NCI-H187 treated with DMSO at 0.1 percent for 48 hours (cell line): ENCODE measurements at places on chromosomes 2 and 18.

- no peak for DNase-seq
Measured at GRCh38 chr2:106012591-106013347, 181.3 kb downstream of the UXS1 start.

DNA sequence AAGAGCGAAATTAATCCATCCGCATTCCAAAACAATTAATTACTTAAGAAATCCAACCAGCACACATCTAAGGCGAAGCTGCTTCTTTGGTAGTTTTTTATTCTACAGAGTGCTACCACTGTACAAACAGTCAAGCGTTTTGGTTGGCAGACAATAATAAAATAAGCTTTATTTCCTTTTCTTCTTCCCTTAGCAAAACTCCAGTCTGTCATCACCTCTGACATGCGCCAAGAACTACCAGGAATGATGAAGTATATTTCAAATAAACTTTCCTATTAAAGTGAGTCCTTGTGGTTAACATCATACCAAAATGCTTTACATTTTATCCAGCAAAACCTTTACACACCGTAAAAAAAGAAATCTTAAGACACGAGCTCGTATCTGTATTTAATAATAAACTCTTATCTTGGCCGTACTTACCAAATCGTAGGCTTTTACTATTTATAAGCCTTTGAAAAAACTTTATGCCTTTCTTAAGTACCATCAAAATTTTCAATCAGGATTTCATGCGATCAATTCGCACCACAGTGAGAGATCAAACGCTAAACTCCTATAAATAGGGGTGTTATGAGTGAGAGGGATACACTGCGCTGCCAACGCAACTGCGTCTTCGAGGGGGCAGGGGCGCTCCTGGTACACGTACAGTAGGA is 1.3 kb downstream of the ATL2 start:
- no peak for DNase-seq

- no peak for DNase-seq
Measured at GRCh38 chr2:161870401-161870930, 203.5 kb downstream of the DPP4 start.

- DNase-seq: no peak
Measured at GRCh38 chr2:71006955-71007799, 12.5 kb upstream of the TEX261 start.

- DNase-seq: no peak
Measured at GRCh38 chr2:197391220-197391717, 43.6 kb downstream of the SF3B1 start.

- no peak for DNase-seq
Measured at GRCh38 chr2:79887747-79888374, 375.0 kb downstream of the CTNNA2 start.

GRCh38 chr2:205901491-205901890 is 184.5 kb downstream of the INO80D start:
- no peak for DNase-seq

DNA sequence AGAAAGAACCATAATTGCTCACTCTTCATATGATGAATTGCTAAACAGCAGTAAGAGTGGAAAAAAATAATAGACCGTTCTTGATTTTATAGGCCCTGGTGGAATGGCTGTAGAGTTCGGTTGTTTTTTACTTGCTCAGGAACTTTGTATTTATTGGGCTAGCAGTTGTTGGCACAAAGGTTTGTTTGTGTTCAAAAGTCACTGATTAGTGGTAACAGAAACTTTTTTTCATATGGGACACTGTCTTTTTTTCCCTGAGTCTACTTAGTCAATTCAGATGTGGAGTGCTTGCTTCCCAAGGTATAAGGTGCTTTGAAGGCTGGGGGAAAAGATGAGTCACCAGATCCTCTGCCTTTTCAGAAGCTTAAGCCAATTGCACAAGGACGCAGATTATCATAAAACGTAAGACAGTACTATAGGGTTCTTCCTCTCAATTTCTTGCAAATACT is 25.8 kb downstream of the PHLPP1 start:
- no peak for DNase-seq

- DNase-seq: no peak
Measured at GRCh38 chr18:46719388-46719787, 37.5 kb downstream of the ST8SIA5 start.

DNA sequence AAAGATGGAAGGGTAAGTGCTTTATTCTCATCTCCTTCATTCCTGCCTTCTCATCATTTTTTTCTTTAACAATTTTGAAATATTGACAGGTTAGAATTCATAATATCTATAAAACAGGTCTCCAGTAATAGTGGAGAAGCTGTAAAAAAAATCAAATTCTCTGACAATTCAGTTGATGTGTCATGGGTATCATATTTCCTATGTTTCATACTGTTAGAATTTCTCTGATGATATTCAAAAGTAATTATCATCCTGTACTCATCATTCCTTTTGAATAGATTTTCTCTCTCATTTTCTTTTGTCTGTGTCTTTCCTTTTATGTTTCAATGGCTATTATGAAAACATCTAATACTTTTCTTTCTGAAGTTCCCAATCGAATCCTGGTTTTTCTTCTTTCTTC is 97.7 kb downstream of the CPS1 start:
- DNase-seq: no peak

DNA sequence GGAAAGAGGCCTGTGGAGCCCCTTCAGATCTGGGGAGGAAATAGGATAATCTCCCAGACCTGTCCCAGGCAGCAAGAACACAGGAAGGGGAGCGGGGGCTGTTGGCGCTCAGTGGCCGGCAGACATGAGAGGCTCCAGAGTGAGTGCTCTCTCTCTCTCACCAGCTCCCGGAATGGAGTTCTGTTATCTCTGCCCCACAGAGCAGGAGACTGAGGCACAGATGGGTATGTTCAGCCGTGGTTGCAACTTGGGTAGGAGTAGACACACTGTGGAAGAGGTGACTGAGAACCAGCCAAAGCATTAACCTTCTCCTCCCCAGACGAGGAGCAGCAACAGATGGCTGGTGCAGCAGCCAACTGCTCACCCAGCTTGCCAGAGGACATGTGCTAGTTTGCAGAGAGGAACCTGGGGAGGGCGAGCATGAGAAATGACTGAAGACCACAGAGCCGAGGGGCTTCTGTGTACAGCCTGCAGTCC is 82.0 kb downstream of the NRP2 start:
- no peak for DNase-seq

DNA sequence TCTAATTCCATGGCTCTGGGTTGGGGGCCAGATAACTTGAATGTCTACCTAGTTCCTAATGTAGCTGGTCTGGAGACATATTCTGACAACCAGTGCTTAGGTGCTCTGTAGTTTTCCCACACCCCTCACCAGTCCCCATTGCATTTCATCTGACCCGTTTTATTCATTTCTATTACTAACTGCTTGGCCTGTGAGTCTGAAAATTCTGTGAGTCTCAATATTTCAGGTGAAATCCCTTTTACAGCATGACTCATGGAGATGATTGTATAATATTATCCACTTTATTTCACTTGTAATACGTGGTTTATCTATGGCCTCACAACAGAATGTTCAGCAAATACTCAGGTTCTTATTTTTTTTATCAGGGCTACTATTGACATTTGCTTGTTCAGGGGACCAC is 103.7 kb upstream of the UGP2 start:
- DNase-seq: no peak

GRCh38 chr2:205217004-205217403 is 465.3 kb upstream of the NRP2 start:
- DNase-seq: no peak

DNA sequence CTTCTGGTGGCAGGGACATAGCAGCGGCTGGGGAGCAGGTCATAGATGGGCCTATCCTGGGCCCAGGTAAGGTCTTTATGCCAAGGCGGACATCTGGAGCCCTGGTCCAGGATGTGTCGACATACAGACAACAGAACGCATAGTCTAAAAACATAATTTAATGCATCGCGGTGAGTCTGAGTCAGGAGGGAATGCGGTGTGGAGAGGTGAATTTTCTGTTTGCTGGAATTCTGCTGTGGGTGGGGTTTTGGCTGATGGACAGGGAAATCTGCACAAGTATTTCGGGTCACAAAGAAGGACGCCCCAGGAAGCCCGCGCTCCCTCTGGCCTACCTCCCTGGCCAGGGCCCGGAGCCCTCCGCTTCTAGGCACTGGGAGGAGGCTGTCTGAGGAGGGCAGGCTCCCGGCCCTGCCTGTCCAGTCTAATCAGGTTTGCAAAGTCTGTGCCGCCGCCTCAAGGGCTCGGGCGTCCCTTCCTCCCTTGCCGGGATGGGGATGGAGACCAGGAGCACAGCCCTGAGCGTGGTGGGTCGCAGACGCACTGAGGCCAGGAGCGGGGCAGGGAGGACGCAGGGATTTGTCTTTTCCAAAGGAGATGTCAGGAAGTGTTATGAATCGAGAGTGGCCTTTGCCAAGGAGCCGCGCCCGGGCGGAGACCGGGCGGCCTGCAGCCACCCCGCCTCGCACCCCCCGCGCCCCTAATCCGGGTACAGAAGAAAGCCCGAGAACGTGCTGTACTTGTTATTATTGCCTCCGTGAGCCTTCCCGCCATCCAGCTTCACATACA is 2.3 kb downstream of the C1QL2 start:
- DNase-seq: no peak

DNA sequence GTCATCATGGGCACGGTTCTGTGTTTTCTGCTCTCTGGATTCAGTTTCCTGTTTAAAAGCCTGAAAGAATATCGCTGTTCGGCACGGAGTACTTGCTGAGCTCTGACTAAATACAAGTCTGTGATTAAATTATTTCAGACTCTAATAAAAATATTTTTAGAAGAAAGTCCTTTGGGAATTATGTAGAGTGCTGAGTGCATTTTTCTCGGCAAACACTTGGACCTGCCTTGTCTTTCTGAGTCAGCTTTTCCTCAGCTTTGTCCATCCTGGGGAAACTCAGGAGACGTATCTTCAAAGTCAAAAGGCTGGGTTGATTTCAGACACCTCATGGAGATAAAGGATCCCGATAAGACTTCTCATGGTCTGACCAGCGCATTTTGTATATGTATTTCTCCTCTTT is 45.9 kb downstream of the IL1R2 start:
- DNase-seq: no peak

- no peak for DNase-seq
Measured at GRCh38 chr2:157587576-157587975, 41.1 kb downstream of the ACVR1C start.

DNA sequence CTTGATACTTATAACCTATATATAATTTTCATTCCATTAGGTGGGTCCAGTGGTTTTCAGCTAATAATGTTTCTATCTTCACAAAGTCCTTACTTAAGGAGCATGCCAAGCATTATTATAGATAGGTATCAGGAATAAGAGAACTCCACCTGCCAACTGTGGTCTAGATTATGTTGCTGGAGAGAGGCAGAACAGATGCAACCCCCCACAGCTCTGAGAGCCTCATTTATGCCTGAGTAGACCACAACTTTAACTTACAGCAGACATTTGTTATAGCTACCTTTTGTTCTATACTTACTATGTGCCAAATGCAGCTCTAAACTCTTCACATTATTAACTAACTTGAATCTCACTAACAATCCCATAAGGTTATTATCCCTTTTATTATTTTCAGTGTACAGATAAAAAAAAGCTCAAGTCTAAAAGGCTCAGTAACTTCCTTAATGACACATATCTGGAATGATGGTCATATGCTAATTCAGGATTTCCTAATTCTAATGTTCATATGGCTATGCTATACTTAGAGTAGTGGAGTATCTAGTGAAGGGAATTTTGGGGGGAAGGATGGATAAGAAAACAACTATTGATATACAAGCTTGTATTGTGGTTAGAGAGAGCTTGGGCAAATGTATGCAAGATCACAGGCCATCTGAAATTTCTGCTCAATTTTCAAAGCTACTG is 119.1 kb upstream of the RND3 start:
- DNase-seq: no peak

GRCh38 chr2:174022431-174022830 is 57.3 kb upstream of the SP3 start:
- DNase-seq: no peak

GRCh38 chr2:12412898-12413305 is 303.8 kb upstream of the TRIB2 start:
- DNase-seq: no peak

DNA sequence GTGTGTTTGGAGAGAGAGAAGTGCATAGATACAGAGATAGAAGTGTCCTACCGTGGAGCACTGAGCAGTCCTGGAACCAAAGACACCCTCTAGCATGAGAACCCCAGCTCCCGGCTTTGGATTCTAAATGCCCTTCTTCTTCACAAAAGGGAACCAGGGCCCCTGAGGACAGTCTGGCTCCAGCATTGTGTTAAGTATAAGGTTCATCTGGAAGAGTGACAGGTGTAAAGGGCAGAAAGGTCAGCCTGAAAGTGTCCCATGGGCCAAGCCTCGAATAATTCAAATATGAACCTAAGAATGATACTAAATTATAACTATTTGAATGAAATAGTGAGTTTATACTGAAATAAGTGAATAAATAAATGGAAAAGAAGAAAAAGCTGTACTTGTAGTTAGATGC is 109.7 kb downstream of the SNTG2 start:
- no peak for DNase-seq

GRCh38 chr2:240629968-240630770 is 4.9 kb downstream of the GPR35 start:
- DNase-seq: no peak

- no peak for DNase-seq
Measured at GRCh38 chr2:74779265-74779558, 54.7 kb upstream of the HK2 start.
